ENCODE measurements at places on chromosomes 13 and 19. TPM values are rescaled to one million over a fixed set of nuclear protein-coding genes. Genes with fewer than 3 reads are reported as not detected.

GRCh38 chr13:107864543-107865317, 350.6 kb downstream of the LIG4 start:
- no peak for DNase-seq

DNA sequence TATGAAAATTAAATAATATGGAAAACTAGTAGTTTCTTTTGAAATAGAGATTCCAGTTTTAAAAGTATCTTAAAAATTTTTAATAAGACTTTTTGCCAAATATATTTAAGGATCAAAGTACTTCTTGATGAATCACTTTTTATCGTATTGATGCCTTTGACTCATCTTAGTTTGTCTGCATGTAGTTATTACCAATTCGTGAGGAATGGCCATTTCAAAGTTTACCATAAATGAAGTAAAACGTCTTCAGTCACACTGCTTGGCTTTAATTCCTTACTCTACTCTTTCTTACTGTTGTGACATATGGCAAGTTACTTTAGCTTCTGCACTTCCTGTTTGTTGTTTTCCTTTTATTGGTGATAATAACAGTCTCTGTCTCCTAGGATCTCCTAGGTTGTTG, 38.3 kb downstream of the NDFIP2 start:
- no peak for DNase-seq

DNA sequence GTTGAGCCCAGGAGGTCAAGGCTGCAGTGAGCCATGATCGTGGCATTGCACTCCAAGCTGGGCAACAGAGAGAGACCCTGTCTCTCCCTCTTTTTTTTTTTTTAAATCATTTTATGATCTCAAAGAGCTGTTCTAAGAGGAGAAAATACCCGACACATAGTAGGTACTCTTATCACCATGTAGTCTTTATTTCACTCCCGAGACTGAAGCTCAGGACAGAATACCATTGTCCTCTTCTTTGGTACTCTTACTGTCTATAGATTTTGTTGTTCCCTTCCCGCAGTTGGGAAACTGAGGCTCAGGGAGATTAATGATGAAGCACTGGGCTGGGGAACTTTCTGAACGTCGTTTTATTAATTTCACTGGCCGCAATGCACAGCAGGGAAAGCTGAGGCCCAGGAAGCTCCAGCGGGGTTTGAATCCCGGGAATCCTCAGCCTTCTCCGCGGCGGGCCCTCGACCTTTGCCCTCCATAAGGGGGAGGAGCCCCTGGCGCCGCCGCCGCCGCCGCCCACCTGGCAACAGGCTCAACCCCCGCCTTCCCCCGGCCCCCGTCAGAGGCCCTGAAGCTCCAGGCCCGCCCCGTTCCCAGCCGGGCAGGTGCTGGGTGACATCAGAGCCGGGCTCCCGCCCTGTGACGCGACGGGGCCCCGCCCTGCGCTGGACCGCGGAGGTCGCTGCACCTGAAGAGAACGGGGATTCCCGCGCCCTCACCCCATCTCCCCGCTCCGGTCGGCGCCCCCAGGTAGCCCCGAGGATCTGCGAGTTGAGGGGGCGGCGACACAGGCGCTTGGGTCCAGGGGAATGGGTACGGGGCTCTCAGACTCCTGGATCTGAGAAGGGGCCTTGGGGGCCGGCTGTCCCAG, 1.6 kb downstream of the MYH14 start:
- no peak for DNase-seq

DNA sequence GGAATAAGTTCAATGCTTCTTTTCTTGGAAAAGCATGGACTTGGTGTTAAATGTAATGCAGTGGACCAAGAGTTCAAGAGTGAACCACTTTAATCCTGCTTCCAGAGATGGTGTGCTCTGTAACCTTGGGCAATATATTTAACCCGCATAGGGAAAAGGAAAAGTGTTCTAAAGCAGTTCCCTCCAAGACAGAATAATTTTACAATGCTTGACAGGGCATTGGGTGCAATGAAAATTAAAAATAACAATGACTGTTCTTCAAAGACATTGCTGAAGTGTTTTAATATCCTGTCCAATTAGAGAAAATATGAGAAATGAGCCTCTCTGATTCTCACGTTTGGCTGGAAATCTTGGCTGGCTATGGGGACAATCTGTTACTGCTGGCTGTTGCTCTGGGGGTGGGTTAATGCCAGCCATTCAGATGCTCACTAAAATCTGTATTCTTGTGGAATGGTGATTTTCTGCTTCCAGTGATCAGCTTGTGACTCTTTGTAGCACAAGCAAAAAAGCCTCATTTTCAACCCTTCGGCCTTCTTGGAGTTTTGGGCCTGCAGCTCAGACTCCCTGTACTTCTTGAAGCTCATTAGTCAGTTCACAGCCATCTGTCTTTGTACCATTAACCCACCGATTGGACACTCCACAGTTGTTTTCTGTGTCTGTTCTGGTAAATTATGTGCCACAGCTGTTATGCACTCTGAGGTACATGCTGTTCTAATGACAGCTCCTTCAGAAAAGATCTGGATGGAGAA, 310.6 kb downstream of the LMO7 start:
- no peak for DNase-seq

DNA sequence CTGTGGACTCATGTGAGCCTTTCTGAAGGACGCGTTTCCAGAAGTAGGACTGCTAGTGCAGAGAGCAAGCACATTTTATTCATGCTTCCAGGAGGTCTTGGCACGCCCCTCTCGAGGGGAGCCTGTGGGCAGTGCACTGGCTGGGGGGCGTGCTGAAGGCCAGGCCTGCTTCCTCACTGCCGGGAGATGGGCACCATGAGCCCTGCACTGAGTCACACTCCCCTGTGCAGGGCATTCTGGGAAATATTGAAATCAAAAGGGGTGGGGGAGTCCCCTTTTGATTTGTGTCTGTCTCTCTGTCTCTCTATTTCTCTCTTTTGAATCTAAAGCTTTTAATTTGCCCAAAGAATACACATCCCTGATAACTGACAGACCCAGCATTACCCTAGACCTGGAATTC, 34.0 kb downstream of the DPF1 start:
- DNase-seq, result no peak

DNA sequence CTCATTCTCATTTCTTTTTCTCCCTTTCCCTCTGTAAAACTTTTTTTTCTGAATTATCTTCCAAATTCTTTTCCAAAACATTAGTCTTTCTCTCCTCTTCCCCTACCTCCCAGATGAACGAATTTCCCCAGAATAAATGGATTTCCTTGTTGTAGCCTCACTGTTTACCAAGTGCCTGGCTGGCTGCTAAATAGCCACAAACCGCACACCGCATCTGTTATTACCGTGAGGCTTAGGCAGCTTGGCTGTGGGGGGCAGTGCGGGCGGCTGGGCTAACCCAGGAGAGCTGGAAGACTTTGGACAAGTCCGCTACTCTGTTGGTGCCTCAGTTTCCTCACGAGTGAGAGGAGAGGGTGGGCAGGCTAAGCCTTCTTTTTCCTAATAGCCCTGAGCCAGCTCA, 10.7 kb downstream of the IL17D start:
- no peak for DNase-seq

DNA sequence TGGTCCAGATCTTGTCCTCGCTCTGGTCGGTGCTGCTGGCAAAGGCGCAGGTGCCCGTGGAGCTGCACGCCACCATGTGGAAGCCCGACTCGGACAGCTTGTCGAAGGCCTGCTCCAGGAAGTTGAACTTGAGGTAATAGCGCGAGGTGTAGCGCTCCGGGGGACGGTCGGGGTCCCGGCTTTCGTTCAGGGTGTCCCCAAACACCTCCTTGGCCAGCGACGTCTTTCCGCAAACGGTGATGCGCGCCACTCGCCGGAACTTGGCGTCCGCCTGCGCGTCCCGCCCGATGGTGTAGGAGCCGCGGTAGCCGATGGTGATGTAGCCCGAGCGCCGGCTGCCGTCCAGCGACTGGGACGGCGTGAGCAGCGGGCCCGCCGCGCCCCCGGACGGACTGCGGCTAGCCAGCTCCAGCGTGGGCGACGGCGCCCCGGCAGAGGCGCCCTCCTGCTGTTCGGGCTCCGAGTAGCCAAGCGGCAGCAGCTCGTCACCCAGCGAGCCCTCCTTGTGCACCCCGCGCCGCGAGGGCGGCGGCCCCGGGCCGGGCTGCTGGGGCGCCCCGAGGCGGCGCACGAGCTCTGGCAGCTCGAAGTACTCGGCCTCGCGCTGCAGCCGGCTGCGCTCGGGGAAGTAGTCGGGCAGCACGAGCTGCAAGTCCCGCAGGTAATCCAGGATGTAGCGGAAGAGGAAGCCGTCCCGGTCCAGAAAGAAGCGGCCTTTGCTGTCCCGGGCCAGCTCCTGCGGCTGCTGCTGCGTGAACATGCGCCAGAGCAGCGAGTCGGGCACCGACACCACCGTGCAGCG, 801 bp downstream of the KCTD12 start:
- no peak for DNase-seq

DNA sequence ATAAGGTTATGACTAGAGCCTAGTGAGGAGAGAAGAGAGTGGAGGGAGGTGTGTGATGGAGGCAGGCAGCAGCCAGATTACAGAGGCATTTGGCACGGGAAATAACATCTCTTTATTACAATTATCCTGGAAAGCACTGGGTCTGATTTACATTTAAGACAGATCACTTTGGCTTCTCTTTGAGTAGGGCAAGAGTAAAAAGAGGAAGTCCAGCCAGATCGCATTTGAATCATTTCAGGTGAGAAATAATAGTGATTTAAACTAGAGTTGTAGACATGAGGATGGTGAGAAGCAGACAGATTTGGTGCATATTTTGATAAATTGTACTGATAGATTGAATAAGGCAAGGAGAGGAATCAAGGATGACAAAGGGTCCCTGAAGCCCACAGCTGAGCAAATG, 9.6 kb upstream of the SACS start:
- DNase-seq, result no peak

GRCh38 chr13:102814025-102814607, 15.2 kb downstream of the BIVM start:
- no peak for DNase-seq

GRCh38 chr13:77323858-77324257, 3.0 kb downstream of the MYCBP2 start:
- DNase-seq, result no peak

The PCDH20 gene
- 3.4 TPM for total RNA-seq

The FOXA3 gene
- total RNA-seq, result 0.26 TPM

The PSG4 gene
- total RNA-seq, result 0.10 TPM

The NLRP11 gene
- total RNA-seq, result 0.18 TPM

The GPR12 gene
- not detected for total RNA-seq
